ENCODE measurements at places on chromosomes 1 and 21.

- DNase-seq, result no peak
These were observed 237.0 kb downstream of the TBX15 start for GRCh38 chr1:118751166-118751565.

DNA sequence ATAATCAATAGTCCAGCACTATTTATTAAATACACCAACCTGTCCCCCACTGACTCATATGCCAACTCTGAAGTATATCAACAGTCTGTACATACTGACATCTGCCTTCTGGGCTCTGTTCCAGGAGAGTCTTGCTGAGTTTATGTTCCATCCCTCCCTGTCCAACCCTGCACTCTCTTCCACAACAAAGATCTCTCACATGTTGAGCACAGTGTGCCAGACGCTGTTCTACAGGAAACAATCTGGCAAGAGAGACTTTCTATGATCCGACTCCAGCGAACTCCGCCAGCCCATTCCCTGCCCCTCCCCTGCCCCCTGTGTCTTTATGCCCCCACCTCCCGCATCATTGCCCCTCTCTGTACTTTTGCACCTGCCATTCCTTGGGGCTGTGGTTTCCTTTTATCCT is 3.4 kb downstream of the LACTBL1 start:
- DNase-seq, result peak; percentile 21

- DNase-seq, result no peak
These were observed 304.7 kb downstream of the DUSP10 start for GRCh38 chr1:221437171-221437570.

- DNase-seq, result no peak
These were observed 17.1 kb downstream of the RC3H1 start for GRCh38 chr1:174005032-174005431.

DNA sequence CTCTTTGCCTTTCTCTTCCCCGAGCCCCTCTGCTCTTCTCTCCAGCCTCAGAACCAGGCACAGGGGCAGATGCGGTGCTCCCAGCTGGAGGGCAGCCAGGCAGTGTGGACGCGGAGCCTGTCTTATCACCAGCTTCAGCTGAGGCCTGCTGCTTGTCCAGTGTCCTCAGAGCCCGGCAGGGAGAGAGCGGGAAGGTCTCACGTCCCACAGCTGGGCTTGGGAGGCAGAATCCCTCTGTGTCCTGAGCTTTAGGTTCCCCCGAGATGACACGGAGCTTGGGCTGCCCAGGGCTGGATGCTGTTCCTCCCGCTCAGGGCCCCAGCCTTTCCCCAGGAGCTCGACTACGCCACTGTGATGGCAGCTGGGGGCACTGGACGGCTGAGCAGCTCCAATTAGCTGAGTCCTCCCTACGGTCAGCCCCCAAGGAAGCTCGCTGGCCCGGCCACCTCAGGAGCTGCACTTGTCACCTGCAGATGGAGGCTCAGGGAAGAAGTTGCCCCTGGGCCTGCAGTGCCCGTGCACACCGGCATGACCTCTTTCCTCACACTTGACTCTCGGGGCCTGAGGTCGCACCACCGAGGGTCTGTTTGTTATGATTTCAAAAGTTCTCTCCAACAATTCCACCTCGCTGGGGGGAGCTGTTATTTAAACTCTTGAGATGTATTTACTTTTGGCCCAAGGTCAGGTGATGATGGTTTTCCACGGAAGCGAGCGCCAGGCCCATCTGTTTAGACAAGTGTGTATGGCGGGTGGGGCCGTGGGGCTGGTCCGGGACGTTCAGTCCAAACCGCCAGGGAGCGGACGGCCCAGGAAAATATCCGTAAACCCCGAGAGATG is 127.3 kb downstream of the SIK1 start:
- DNase-seq, result peak; percentile 25

GRCh38 chr1:162169031-162169790 is 99.7 kb downstream of the NOS1AP start:
- no peak for DNase-seq

- no peak for DNase-seq
These were observed 30.3 kb upstream of the CLIC4 start for GRCh38 chr1:24714859-24715520.

DNA sequence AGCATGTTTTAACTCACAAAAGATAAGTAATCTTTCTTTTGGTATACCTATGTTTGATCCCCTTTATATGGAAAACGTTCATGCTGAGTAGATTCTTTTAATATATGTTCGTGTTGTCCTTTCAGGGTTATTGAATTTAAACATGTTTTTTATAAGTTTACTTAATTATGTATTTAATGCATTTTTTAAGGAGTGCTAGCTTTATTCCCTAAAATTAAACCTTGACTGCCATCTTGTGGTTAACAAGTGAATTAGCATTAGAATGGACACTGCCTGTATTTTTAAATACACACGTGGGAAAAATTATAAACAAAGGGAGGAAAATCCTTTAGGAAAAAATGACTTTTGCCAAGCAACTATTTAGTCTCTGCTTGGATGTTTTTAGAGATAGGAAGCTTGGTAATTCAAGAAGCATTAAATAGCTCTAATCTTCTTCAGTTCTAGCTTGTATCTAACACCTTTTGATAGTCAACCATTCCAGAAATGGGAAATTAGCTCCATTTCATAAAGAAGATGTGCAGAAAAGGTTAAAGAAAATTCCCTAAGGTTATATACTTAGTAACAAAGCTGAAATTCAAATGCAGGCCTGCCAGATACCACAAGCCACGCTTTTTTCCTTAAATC is 43.0 kb downstream of the UBE2U start:
- DNase-seq, result no peak

DNA sequence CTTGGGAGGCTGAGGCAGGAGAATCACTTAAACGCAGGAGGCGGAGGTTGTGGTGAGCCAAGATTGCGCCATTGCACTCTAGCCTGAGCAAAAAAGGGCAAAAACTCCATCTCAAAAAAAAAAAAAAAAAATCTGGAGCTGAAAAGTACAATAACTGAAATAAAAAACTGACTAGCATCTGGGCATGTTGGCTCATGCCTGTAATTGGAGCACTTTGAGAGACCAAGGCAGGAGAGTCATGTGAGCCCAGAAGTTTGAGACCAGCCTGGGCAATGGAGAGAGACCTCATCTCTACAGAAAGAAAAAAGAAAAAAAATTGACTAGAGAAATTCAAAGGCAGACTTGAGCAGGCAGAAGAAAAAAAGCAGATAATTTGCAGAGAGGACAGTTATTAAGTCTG is 18.1 kb downstream of the CLDN19 start:
- no peak for DNase-seq

DNA sequence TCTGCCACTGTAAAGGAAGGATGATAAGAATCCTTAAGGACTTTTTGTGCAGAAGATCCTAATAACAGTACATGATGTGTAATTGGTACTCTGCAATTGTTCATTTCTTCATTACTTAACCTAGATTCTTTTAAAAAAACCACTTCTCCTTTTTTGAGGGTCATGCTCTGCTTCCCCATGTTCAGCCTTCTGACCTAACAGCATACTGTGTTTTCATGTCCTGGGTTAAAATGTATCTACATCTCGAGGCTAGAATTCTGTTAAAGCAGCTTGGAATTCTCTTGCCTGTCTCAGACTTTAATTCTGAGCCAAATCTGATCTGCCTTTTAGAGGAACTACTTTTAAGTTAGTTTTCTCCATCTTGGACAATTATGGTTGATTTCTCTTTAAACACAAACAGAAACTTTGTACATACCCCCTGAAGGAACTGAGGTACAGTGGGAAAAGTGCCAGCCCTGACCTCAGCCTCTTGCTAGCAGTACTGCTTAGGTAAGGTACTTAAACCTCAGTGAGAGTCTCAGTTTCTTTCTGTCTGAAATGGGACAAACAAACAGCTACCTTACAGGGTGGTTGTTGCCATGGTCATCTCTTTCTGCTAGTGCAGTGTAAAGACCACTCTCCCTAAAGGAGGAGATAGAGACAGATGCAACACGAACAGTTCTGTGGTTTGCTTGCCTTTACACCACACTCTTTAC is 103.2 kb upstream of the DYNLT5 start:
- DNase-seq, result no peak

DNA sequence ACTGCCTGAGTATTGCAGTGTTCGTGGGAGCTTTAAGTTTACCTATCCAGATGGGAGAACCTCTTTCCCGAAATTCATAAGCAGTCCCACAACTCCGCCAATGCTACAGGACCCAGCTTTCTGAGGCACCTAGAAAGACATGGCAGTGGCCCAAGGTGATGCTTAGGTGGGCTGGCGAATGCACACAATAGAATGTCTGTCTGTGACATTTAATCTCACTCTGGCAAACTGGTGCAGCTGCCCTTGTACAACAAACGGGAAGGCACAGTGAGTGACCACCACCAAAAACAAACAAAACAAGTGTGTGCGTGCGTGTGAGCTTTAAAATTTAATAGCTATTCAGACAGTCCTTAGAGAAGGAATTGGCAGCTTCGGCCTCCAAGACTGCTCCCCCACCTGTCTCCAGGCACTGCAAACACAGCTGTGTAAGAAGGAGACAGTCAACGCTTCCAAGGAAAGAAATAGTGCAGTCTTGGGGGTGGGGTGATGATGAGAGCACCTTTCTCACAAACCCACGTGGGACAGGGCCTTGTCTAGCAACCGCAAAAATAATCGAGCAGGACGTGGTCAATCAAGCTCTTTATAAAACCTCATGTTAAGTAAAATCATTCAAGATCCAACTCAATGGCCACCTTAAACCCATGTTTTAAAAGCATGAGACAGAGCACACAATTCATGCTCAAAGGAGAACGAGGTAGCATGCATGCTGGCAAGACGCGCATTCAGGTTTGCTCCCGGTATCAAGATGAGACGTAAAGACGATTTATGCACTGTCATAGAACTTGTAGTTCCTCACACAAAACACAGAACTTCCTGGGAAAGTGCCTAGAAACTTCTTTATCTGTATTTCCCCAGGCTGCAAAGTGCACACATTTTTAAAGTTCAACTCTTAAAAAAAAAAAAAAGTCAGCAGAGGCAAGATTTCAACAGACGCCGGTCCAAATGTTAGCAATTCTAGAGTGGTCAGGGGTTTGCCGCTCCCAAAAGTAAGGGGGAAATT is 84.1 kb downstream of the TM2D1 start:
- no peak for DNase-seq

DNA sequence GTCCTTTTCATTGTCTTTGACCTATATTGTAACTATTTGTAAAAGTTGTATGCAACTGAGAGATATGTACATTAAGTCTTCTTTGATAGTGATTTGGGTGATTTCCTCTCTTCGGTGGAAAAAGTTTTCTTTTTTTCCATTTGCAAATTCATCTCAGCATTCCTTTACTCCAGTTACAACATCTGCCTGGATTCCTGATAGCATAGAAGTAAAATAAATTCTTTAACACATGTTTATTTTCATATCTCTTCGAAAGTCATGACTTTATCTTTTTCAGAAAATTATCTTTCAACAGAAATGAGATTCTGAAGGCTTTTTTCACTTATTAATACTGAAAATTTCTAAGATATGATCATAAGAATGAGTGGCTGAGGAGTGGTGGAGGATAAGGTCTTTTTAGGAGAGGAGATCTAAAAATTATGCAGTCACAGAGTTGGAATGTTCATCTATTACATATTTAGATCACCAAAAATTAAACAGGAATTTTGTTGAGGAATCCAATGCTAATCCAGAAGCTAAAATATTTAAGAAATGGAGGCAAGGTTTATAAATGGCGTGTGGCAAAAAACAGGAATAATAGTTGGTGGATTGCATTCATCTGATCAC is 400.5 kb downstream of the KCNT2 start:
- no peak for DNase-seq

- DNase-seq, result no peak
These were observed 92.4 kb upstream of the AKT3 start for GRCh38 chr1:243942196-243943150.

- no peak for DNase-seq
These were observed 1044.9 kb downstream of the BRINP3 start for GRCh38 chr1:189432753-189433152.

DNA sequence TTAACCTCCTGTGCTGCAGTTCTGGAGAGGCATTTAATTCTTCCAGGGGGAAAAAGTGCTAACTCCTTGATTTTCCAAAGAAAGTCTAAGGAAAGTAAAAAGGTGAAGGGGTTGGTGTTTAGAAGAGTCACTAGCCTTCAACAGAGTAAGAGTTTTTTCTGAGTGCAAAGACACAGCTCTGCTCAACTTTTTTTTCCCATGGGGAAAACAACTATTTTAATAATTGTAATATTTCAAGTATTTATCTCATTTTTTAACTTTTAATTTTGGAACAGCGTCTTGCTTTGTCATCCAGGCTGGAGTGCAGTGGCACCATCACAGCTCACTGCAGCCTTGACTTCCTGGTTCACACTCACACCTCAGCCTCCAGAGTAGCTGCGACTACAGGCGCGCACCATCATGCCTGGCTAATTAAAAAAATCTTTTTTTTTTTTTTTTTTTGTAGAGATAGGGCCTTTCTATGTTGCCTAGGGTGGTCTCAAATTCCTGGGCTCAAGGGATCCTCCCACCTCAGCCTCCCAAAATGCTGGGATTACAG is 202.6 kb downstream of the APP start:
- DNase-seq, result no peak

DNA sequence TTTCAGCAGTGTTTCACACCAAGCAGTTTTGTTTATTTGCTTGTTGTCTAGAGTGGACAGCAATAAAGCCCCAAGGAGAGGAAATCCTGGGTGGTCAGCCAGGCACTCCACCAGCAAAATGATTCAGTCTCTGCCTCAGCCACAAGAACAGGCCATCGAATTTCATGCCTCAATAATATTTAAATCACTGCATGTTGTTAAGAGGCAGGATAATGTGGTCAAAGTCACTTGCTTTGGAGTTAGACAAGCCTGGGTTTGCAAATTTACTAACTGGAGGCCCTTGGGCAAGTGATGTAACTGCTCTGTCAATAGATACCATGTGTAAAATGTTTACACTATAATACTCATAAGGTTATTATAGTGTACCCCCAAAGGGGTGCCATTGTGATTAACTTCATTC is 349.6 kb downstream of the LMO4 start:
- DNase-seq, result no peak

GRCh38 chr1:29700491-29700890 is 464.2 kb downstream of the PTPRU start:
- DNase-seq, result no peak

DNA sequence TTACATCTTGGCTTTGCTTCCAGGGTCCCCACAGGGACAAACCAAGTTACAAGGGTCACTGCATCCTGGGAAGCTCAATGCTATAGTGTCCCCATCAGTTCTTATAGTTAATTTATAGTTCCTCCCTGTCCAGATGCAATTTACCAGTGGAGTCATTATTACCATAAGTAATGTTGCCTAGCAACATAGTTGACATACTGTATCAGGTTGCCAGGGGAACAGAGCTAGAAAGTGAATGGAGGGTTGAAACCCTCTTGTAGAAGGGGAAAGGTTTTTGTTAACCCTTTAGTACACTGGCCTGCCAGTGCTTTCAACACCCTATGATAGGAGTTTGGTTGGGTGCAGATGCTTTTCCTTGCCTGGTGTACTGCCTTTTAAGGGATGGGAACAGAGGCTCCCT is 34.3 kb upstream of the TTC4 start:
- no peak for DNase-seq

DNA sequence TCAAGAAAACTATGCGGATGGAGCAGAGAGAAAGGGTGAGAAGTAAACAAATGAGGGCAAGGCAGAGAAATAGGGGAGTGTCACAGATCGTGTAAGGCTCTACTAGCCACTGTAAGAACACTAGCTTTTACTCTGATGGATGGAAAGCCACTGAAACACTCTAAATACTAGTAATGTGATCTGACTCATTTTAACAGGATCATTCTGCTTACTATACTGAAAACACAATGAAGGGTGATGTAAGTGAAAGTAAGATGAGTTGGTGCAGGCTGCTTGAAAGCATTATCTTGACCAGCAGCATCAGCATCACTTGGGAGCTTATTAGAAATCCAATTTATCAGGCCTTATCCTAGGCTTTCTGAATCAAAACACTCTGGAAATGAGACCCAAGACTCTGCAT is 32.7 kb downstream of the TUT4 start:
- DNase-seq, result no peak

Measured in mucosa of gallbladder (tissue), 1 donor.